Psoas muscle (tissue), 8 donors: ENCODE measurements at places on chromosomes 13 and 19. TPM values are rescaled to one million over a fixed set of nuclear protein-coding genes. Genes with fewer than 3 reads are reported as not detected.

DNA sequence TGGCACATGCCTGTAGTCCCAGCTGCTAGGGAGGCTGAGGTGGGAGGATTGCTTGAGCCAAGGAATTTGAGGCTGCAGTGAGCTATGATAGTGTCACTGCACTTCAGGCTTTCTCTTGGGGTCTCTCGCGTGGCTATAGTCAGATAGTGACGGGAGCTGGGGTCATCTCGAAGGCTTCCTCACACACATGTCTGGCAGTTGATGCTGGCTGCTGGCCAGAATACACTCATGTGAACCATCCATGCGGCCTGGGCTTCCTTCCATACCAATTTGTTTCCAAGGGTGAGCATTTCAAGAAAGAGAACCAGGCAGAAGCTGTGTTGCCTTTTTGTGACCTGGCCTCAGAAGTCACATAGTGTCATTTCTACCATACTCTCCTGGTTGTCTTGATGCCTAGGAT, 26.4 kb downstream of the LEUTX start:
- no peak for DNase-seq

DNA sequence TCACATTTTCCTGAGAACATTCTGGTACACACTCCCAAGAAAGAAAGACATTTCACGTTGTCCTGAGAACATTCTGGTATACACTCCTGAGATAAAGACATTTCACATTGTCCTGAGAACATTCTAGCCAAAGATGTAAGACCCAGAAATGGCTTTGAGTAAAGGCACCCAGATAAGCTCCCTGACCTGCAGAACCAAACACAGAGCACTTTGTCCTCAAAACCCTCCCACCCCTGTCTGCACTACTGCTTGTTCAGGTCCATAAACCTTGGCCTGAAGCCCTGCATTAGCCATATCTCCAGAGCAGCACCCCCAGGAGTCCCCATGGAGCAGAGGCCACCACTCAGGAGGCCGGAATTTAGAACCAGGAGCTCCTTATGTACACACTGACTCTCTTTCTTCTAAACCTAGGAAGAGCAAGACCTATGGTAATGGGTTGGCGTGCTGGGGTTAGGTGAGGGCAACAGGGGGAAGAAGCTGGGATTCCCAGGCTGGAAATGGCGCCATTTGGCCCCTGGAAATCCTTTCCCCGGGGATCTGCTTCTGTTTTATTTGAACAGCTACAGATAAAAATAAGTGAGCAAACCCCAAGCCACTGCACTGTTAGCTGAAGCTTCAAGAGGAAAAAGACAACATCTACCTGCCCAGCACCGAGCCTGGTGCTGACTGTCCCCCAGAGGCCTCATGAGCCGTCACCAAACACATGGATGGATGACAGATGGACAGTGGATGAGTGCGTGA, 13.7 kb downstream of the GAS6 start:
- DNase-seq, result no peak

DNA sequence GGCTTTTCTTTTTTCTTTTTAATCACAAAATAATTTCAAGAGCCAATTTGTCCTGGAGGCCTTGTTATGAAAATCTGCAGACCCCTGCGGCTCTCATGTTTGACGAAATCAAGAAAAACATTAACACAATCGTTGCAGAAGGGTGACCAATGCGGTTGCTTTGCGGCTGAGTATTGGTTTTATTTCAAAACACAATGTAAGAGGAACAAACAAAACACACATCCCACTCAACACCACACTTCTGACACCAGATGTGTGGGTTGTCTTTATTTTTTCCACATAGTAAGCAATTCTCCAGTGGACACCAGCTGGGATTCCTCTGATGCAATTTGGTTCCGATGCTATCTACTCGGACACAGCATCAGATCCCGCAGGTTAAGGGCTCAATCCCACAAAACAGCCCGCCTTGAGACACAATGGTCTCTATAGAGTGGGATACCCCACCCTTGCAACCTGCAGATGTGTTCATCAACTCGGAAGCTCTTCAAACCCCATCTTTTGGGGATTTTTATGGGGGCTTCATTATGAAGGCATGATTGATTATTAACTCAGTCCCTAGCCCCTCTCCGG, 21.9 kb upstream of the CCDC124 start:
- no peak for DNase-seq

GRCh38 chr19:5330307-5330720, 10.3 kb downstream of the PTPRS start:
- DNase-seq, result no peak

GRCh38 chr13:43058318-43058674, 34.9 kb downstream of the DNAJC15 start:
- no peak for DNase-seq

GRCh38 chr19:7575434-7576040, 20.1 kb upstream of the CAMSAP3 start:
- DNase-seq, result no peak

GRCh38 chr19:5182751-5183150, 157.9 kb downstream of the PTPRS start:
- no peak for DNase-seq

DNA sequence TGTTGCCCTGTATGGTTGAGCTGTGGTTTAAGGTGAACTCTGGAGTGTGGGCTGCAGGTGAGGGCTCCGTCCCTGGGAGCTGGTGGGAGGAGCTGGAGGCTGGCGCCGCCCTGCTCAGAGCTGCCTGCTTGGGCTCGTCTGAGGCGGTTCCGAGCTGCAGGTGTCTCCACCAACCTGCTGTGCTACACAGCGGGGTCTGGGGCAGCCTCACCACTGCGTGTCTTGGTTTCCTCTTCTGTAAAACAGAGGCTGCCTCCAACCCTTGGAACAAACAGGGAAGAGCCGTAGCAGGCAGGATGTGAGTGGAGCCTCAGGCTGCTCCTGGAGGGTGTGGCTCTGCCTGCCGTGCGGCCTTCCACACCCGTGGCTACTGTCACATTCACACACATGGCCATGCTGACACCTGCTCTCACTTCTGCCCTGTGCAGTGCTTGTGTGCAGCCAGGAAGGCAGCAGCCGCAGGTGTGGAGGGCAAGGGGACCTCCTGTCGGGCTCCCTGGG, 21.4 kb downstream of the NAXD start:
- no peak for DNase-seq

DNA sequence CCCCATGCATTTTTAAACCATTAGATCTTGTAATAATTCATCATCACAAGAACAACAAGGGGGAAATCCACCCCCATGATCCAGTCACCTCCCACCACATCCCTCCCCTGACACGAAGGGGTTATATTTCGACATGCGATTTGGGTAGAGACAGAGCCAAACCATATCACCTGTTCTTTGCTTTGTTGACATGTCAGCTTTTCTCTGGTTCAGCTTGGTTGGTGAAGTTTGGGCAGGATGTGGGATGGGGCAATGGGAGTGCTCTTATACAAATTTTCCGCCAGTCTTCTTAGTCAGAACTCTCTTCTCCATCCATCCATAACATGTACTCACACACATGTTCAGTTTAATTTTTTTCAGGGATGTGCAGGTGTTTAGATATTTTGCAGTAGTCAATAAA, 12.9 kb downstream of the TPP2 start:
- no peak for DNase-seq

DNA sequence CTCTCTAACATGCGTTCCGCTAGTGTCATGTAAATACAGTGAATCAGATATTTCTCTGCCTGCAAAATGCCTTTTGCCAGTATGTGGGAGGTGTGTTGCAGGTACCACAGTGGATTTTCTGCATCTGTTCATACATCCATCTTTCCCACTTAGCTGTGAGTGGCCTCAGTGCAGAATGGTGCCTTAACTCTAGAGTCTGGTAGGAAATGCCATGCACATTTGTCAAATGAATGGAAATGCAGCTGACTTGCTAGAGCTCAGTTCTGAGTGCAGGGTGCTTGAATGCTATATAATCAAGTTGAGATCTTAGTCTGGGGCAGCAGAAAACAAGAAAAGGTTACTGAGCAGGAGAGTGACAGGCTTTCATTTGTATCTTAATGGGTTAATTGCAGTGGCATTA, 68.2 kb downstream of the LRCH1 start:
- no peak for DNase-seq

- no peak for DNase-seq
Observed at GRCh38 chr13:29948244-29948643, 97.8 kb upstream of the UBL3 start.

Gene C3
- polyA plus RNA-seq, result 88.8 TPM

Gene KLK4
- not detected for polyA plus RNA-seq

Gene NRTN
- polyA plus RNA-seq, result not detected

Gene CCDC8
- polyA plus RNA-seq, result 0.51 TPM

Gene CYP2S1
- polyA plus RNA-seq, result 0.10 TPM

Gene ZNF681
- 0.06 TPM for polyA plus RNA-seq

Gene ZNF546
- polyA plus RNA-seq, result 6.2 TPM

Gene GRIN2D
- 0.07 TPM for polyA plus RNA-seq
